ENCODE measurements at places on chromosomes 3 and 15.

GRCh38 chr3:151400341-151400740 is 15.8 kb upstream of the P2RY12 start:
- no peak for DNase-seq

- no peak for DNase-seq
These were observed 418.4 kb upstream of the RARB start for GRCh38 chr3:25009665-25010064.

- no peak for DNase-seq
These were observed 65.8 kb downstream of the MB21D2 start for GRCh38 chr3:192851821-192852372.

DNA sequence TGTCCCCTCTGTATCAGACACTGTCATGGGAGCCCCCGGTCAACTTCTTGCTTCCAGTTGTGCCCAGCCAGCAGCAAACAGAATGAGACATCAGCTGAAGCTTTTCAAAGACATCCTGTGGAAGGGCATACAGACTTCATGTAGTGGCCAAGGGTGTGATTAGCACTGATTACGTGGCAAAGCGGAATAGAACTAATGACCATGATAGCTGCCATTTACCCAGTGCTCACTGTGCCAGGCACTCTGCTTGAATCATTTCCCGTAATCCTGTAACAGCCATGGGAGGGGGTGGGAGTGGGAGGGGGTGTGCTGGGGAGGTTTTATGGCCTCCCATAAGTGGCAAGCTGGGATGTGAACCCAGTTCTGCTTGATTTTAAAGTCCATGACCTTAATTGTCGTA is 29.5 kb downstream of the LPP start:
- no peak for DNase-seq

DNA sequence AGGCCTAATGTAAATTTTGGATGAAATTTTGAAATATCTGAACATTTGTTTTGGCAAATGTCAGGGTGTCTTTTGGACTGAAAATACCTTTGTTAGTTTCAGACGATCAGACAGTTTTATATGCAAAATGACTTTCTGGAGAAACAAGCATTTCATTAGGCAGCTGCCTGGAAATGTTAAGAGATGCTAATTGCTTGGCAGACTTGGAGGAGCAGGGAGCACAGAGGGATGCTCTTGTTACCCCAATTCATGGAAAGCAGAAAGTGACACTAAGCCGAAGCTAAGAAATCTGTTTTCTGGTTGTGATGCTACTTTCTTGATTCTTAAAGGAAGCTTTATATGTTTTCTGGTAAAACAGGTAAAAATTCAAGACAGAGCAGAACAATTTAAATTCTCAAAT is 204.3 kb upstream of the GBE1 start:
- no peak for DNase-seq

DNA sequence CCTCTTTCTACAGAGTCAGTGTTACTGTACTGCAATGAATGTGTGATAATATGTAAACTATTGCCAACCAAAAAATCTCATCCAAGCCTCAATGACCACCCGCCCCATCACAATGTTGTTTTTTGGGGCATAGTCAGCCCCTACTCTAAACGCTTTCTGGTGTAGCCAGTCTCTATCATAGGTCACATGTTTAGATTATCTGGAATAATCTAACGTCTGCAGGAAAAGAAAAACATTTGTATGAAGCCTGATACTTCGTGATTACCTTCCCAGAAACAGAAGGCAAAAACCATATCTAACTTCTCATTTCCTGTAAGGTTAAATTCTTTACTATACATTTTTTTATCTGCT is 1331.8 kb upstream of the GBE1 start:
- DNase-seq, result no peak

DNA sequence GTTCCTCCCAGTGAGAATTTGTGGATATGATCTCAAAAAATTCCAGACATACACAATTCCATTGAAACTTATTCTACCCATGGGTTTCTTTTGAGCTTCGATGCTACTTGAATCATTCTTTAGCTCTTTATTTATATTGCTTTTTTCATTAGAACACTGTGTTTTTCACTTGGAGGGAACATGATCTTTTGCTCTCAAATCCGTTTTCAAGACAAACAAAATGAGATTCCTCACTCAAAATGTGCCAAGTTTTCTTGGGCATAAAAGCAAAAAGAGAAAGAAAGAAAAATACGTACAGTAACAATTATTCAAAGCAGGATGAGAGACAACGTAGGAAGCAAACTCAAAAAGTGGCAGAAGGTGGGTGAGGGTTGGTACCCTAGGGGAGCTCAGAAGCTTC is 118.8 kb upstream of the PDZRN3 start:
- no peak for DNase-seq

DNA sequence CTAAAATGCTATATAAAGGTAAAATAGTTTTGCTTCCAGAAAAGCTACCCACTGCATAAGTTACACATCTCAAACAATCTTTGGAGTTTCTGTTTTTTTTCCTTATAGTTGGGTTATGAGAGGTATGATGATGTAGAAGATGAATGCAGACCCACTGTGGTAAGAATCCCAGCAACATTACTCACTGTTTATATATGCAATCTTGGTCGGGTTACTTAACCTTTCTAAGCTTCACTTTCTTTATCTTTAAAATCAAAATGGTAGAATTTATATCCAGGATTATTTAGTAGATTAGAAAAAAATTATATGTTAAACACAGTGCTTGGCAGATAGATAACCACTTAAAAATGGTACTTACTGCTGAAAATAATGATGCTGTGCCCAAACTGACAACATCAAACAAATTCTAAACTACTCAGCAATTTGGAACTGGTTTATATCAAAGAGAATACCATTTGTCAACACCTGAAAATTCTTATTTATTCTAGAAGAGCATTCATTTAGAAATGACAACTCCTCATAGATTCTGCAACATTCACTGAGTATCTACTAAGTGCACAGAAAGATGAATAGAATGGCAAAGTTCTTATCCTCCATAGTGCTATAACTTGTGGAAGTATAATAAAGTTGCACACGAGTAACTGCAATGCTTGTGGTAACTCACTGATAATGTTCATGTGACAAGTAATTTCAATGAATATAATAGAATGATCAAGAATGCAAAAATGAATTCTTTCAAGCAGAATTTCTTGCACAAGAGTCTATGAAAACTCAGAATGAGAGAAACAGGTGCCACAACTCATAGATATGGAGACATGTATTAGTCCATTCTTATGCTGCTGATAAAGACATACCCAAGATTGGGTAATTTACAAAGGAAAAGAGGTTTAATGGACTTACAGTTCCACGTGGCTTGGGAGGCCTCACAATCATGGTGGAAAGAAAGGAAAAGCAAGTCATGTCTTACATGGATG is 129.0 kb upstream of the SLC7A14 start:
- no peak for DNase-seq

GRCh38 chr15:41982133-41982930 is 10.0 kb upstream of the EHD4 start:
- no peak for DNase-seq

DNA sequence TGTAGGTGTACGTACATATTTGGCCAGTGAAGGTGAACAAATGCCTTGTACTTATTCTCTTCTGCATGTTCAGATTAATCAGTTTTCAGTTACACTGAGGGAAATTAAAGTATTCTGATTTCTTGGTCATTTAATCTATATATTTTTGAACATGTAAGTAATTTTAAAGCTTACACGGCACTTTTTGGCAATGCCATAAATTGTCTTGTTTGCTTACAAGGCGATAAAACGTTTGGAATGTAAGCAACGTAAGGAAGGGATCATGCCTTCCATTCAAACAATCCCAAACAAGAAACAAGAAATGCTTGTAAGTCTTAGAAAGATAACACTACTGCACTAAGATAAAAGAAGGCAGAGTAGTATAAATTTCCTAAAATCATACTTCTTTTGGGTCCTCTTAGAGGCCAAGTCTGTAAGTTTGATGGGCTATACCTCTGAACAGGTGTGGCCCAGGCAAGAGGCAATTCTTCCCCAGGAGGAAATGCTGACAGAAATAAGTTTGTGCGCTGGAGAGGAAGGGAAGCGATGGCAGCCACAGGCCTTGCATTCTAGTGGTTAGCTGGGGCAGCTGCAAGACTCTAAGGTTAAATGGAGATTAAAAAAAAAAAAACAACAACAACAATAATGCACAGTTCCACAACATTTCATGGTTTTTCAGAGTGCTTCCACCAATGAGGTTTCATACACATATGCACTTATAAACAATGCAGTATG is 73.8 kb downstream of the GOLIM4 start:
- DNase-seq, result no peak

GRCh38 chr3:12334786-12335185 is 45.9 kb downstream of the PPARG start:
- DNase-seq, result no peak
